T47D (cell line): ENCODE measurements at places on chromosomes 3 and 15.

DNA sequence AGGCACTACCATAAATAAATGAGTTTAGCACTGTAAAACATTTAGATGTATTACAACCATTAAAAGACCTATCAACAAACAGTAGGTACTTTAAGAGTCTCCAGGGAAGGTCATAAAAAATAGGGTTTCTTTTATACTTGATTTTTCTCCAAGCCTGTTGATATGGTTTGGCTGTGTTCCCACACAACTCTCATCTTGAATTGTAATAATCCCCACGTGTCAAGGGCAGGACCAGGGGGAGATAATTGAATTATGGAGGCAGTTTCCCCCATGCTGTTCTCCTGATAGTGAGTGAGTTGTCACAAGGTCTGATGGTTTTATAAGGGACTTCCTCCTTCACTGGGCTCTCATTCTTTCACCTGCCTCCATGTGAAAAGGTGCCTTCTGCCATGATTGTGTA, 468.9 kb upstream of the UBE2E2 start:
- DNase-seq, result no peak

DNA sequence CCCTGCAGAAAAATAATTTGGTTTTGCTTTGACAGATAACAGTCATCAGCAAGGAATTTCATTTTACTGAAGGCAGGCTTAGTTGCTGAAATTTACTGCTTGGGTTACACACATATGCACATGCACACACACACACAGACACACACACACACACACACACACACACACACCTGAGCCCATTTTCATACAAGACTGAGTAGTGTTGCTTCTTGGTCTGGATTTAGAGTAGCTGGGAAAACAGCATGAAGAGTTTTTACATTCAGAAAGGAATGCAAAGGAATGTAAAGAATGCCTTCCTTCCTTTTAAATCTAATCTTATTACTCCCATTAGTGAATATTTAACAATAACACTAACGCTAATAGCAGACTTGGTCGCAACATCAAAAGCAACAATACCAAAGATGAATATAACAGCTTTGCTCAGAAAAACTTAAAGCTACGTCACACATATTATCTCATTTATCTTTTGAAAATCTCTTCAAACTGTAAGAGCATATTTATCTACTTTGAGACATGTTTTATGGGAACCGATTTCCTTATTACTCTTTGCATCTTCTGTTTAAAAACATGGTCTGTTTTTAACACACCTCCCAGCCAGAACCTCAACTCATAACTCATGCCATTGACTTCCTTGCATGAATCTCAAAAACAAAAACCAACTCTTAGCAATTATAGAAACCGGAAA, 32.5 kb downstream of the RFTN1 start:
- no peak for DNase-seq

DNA sequence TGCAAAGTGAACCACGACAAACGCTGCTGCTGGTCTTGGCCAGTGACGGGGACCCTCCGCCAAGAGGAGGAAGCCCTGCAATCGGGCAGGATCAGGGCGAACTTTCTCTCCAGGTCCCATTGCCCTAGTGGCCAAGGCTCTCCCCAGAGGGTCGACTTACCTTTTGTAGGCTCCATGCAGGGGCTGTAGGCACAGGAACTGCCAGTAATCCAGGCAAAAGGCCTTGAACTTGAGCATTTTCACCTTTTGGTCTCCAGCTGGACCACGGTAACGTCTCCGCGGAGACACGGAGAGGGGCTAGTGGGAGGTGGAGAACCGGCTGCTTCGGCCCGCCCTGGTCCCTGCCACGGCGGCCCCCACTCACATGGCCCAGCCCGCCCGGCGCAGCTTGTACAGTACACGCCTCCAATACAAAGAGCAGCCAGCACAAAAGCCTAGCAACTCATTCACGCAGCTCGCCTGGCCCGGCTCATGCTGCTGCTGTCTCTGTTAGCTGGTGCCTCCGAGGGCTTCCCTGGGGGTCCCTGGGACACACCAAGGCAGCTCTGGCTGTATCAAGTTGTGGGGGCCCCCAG, 31.0 kb downstream of the IQSEC1 start:
- no peak for DNase-seq

GRCh38 chr15:36601952-36602351, 22.5 kb downstream of the CDIN1 start:
- no peak for DNase-seq

DNA sequence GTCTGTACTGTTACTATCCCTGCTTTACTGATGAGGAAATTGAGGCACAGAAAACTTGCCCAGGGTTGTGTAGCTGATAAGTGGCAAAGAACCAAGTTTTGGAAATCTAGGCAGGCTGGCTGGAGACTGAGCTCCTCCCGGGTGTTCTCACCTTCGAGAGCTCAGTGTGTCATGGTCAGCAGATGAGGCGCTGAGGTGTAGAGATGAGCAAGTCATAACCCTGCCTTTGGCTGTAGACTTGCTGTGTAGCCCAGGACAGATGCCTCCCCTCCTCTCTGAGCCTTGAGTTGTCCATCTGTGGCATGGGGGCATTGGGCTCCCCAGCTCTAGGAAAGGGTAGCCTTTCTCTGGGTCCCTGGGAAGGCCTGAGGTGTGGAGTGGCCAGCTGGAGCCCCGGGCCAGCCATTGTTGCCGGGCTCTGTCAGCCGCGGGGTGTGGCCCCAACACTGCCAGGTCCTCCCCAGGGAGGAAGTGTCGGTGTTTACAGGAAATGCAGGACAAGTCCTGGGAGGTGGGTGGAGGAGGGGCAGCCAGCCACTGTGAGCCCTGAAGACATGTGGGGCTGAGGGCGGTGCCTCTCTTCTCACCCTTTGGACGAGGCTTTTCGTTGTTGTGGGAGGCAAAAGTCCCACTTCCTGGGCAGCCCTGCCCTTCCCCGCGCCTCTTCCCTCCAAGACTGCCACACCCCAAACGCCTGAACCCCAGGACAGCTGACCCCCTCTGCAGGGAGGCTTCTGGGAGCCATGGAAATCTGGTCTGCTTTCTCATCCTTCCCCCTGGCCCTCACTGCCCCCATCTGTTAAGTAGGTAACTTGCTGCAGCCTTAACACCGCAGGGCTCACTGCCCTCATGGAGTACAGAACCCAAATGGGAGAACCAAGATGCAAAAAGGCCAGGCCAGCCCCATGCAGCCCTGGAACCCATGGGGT, 29.1 kb downstream of the FGD5 start:
- no peak for DNase-seq

DNA sequence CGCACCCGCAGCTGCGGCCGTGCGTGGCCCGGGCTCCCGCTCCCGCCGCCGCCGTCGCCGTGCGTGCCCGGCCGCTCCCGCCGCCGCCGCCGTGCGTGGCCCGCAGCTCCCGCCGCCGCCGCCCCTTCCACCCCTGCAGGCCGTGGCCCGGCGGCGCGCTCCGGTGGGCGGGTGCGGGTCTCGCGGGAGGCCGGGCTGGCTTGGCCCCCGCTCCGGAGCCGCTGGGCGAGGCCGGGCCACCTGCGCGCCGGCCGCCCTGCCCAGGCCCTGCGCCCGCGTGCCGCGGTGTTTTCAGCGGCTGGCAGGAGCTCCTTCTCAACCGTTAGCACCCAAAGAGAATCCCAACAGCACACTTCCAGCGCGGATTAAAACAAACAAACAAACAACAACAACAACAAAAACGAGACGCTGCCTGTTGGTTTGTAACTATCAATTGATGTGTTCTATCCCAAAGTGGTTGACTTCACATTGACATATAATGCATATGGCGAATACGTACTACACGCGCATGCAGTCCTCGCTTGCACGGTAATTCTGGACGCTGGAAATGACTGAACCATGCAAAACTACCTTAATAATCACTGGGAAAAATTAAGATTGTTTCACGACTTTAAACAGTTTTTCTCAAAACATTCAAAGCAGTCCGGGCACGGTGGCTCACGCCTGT, 113.7 kb upstream of the GOLGA8J start:
- DNase-seq, result no peak

DNA sequence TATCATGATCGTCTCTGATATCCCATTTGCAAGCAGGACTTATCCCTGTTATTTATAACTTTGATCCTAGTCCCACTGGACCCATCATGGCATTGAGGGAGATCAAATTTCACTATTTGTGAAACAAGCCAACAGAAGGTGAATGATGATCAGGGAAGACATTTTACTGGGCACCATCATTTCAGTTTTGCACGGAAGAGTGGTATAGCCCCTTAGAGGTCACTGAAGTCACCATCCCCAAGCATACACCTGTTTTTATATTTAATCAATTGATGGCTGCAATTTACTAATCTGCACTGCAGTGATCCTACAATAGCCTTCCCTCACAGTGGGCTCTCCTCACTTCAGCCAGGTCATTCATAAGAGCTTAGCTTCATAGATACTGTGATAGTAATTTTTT, 132.4 kb downstream of the FHIT start:
- no peak for DNase-seq

DNA sequence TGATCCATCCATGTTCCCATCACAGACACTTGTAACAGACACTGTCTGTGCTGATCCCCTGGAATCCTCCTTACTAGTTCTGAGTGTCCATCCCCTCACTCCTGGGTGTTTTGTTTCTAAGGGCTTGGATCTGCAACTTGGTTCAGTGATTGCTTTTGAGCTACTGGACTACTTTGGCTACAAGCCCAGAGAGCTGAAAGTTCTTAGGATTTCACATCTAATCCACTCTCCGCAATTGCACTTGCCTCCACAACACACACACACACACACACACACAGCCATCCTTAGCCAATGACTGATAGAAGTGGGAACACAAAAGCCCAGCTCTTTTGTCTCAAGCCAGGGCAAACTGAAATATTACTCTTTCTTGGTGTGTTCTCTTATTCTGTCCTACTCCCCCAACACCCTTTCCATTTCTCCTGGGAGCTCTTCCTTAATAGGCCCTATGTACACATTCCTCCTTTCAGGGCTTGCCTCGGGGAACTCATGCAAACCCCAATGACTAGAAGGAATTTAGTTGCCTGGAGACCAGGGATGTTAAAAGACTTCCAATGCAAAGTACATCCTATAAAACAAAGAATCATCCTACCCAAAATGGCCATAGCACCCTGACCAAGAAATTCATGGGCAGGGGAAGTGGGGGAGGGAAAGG, 206.1 kb upstream of the UBE2E2 start:
- no peak for DNase-seq
